ENCODE measurements at places on chromosomes 4 and X.
A peak's percentile ranks its signal among the peaks of the same experiment; 100 is the strongest.

GRCh38 chr4:15868111-15868510, 70.4 kb downstream of the FGFBP1 start:
- DNase-seq = no peak

DNA sequence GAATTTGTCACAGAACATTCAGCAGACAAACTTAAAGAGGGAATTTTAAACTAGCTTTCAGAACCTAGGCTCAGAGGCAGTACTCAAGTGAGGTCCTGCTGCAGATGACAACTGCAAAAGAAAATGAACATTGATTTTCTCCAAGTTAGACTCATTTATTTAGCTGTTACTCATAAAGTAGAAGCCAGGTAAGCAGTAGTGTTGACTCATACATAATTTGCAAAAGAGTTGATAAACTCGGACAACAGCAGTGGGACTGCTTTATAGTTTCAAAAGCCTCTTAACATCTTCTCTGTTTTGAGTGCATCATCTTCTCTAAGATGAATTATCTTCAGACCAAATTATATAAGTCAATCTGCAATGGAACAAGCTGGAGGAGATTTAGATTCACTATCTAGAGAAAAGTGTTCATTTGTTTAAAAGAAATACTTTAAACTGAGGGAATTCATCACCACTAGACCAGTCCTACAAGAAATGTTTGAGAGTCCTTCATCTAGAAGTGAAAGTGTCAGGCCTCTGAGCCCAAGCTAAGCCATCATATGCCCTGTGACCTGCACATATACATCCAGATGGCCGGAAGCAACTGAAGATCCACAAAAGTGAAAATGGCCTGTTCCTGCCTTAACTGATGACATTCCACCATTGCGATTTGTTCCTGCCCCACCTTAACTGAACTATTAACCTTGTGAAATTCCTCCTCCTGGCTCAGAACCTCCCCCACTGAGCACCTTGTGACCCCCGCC, 49.5 kb downstream of the COQ2 start:
- DNase-seq = no peak

DNA sequence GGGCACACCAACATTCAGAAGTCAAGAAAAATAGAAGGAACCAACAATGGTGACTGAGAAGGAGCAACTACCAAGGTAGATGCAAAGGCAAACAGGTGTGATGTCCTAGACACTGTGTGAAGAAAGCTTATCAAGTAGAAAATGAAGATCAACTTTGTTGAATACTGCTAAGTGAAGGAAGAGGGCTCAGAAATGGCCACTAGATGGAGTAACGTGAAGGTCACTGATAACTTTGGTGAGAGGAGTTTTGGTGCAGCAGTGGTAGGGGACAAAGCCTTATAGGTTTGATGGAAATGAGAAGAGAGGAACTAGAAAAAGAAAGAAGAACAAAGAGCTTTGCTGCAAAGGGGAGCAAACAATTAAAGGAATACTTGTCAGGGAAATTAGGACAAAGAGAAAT, 23.5 kb downstream of the OTC start:
- peak; percentile 58 for DNase-seq

DNA sequence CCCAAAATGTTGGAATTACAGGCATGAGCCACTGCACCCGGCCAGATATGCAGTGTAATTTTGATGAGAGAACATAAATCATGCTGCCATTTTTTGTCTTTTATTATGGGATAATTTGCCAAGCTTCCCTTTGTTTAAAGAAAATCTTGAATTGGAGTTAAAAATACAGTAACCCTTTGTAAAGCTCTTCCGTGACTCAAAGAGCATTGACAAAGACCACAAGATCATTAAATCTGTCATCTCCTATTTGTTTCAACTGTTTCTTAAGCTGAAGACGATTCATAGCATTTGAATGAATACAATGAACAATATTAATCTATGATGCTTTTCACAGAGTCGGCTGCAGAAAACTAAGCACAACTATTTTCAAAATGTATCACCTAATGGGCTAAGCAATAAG, 132.6 kb downstream of the ANAPC4 start:
- DNase-seq = no peak

- no peak for DNase-seq
Observed at GRCh38 chr4:108738003-108738706, 24.7 kb downstream of the ETNPPL start.

- DNase-seq = no peak
Observed at GRCh38 chr4:184934184-184934583, 84.1 kb upstream of the HELT start.
